ENCODE measurements at places on chromosomes 6 and 20. TPM values are rescaled to one million over a fixed set of nuclear protein-coding genes. Genes with fewer than 3 reads are reported as not detected.

The HEBP2 gene
- total RNA-seq, result 80.6 TPM

The OPRL1 gene
- total RNA-seq, result 0.21 TPM

The SEC23B gene
- 12.0 TPM for total RNA-seq

The DNAH8 gene
- not detected for total RNA-seq

The BCKDHB gene
- 25.7 TPM for total RNA-seq

The FAM83C gene
- total RNA-seq, result not detected

The ME1 gene
- total RNA-seq, result 17.5 TPM

The L3MBTL3 gene
- total RNA-seq, result 4.0 TPM

The THBS2 gene
- total RNA-seq, result 13.1 TPM

The TRIM40 gene
- not detected for total RNA-seq

The TREML2 gene
- 0.09 TPM for total RNA-seq

The TNFRSF21 gene
- 3.7 TPM for total RNA-seq

The LTA gene
- not detected for total RNA-seq

The PGC gene
- not detected for total RNA-seq

The DAAM2 gene
- total RNA-seq, result 11.5 TPM

The EIF6 gene
- 44.9 TPM for total RNA-seq

The SLC17A2 gene
- total RNA-seq, result not detected

The DYNLT1 gene
- 133 TPM for total RNA-seq

The GINM1 gene
- 54.2 TPM for total RNA-seq

The MPIG6B gene
- not detected for total RNA-seq

The UBE2C gene
- total RNA-seq, result 0.32 TPM

The PACRG gene
- 13.2 TPM for total RNA-seq

The ZSCAN9 gene
- total RNA-seq, result 7.1 TPM

The TSPO2 gene
- not detected for total RNA-seq

The FAM209B gene
- not detected for total RNA-seq

The SPATA2 gene
- 8.3 TPM for total RNA-seq

The B4GALT5 gene
- total RNA-seq, result 23.8 TPM

The AVP gene
- total RNA-seq, result not detected

The KIF13A gene
- total RNA-seq, result 69.4 TPM

The IL17A gene
- not detected for total RNA-seq

The PROKR2 gene
- total RNA-seq, result not detected

The SCGN gene
- total RNA-seq, result 1.1 TPM

The KIAA1755 gene
- total RNA-seq, result 5.5 TPM

The BLOC1S5 gene
- 7.9 TPM for total RNA-seq

The SLC26A8 gene
- 0.08 TPM for total RNA-seq

The PDYN gene
- not detected for total RNA-seq

The CGA gene
- not detected for total RNA-seq

The STX11 gene
- 21.0 TPM for total RNA-seq

The MAFB gene
- 6.3 TPM for total RNA-seq

The PET117 gene
- 12.6 TPM for total RNA-seq

The BNIP5 gene
- total RNA-seq, result not detected

Measured in heart left ventricle (tissue), 16 donors.